ENCODE measurements at places on chromosomes 2 and 18. TPM values are rescaled to one million over a fixed set of nuclear protein-coding genes. Genes with fewer than 3 reads are reported as not detected.

DNA sequence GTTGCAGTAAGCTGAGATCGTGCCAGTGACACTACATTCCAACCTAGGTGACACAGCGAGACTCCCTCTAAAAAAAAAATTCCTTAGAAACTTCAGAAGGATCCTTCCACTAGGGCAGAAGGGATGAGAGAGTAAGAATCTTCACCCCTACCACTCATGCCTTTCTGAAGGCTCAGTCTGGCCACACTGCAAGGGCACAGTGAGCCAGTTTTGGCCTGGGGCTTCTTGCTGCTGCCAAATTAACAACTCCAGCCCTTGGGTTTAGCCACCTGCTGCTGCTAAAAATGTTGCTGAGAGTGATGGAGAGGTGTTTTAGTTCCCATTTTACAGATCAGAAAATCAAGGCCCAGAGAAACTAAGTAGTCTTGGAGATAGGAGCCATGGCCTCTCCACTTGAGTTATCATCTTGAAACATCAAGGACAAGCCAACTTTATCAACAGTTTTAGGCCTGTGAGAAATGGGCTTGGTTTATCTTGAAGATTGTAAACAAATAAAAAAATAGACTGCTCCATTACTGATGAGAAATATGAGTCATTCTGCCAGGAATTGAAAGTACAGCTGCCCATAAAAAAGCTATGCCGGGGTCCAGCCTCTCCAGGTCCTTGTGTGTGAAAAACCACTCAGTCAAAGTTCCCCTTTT is 31.9 kb upstream of the CASP8 start:
- peak overlapping the region; percentile 46 for H3K27ac ChIP-seq
- H3K4me1 ChIP-seq: peaks cover 24% of the 10 kb centered on the region
- H3K27me3 ChIP-seq: no peaks in the 10 kb centered on the region
- no peak overlapping the region for H3K4me3 ChIP-seq
- no peaks in the 10 kb centered on the region for H3K36me3 ChIP-seq

DNA sequence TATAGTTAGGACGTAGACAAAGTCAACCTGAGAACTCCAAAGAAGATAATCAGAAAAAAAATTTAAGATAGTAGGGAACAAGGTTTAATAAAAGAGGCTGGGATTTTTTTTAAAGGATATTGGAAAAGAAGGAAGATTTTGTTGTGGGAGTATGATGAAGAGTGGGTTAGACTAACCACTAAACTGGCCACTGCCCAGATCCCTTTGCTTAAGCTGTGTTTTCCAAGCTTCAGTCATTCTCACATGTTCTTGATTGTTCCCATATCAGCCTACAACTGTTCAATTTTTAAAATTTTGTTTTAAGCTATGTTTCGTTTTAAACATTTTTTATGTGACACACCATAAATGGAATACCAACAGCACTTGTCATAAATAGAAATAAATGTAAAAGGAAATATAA is 284.5 kb upstream of the MMADHC start:
- no peaks in the 10 kb centered on the region for H3K36me3 ChIP-seq
- no peak overlapping the region for H3K27ac ChIP-seq
- DNase-seq: no peak
- no peaks in the 10 kb centered on the region for H3K27me3 ChIP-seq
- H3K4me1 ChIP-seq: no peaks in the 10 kb centered on the region
- no peak overlapping the region for H3K4me3 ChIP-seq

DNA sequence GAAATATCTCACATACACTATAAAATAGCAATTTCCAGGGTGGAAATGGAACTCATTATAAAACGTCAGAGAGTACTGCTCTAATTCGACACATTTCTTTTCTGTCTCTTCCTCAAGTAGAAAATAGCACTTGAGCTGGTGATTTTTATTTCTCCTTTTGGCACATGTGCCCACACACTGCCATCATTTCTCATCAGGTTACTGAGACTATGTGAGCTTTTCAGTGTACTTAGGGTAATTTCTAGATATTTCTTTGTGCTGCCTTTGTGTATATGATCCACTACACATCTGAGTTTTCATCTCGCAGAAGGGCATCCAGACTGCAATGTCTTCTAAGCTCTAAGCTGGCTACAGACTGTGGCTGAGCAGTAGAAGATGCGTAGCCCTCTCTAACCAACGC is 62.1 kb upstream of the PGAP1 start:
- no peak for DNase-seq
- no peaks in the 10 kb centered on the region for H3K27me3 ChIP-seq
- H3K4me3 ChIP-seq: no peak overlapping the region
- peaks cover 22% of the 10 kb centered on the region for H3K36me3 ChIP-seq

GRCh38 chr18:55073834-55074233 is 114.6 kb upstream of the CCDC68 start:
- DNase-seq: no peak

DNA sequence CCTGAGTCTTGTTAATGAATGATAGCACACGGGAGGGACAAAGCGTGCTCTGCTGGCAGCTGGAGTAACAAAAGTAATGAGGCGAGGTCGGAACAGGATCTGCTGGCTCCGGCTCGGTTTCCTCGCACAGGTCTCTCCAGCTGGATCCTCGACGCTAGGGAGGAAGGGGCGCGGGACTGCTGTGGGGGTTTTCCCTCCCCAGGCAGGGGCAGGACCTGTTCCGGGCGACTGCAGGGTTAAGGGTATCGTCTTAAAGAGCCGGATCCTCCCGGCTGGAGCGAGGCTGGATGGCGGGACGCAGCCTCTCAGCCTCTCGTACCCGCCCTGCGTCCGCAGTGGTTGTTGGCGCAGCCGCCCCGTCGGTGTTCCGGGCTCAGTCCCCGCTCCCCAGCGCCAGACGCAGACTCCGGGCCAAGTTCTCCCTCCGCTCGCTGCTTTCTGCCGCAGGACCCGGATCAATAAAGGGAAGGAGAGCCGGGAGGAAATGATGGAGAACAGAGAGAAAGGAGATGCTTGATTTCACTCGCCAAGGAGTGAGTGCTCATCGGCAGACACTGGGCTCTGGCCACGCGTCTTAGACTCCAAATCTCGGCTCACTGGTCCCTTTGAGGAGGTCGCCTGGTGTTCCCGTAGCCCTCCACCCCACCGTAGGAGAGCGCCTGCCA is 1.1 kb upstream of the LIPG start:
- peaks cover 37% of the 10 kb centered on the region for H3K27me3 ChIP-seq
- H3K27ac ChIP-seq: no peak overlapping the region
- peaks cover 47% of the 10 kb centered on the region for H3K4me1 ChIP-seq
- H3K36me3 ChIP-seq: no peaks in the 10 kb centered on the region
- no peak for DNase-seq
- peak overlapping the region; percentile 44 for H3K4me3 ChIP-seq

DNA sequence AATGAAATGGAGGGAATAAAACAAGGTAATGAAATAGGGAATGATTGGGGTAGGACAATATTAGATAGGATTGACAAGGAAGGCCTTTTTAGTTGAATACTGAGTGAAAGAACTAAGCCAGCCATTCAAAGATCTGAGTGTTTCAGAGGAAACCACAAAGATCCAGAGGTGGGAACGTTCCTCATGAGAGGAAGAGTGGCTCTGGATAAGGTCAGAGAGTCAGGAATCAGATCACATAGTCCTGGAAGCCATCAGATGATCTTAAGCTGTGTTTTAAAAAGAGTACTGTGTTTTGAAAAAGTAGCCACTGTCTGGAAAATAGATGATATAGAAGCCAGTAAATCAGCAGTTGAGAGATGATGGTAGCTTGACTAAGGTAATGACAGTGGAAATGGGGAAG is 11.8 kb downstream of the TTLL4 start:
- peak overlapping the region; percentile 59 for H3K27ac ChIP-seq
- peaks cover 11% of the 10 kb centered on the region for H3K4me1 ChIP-seq
- no peak overlapping the region for H3K4me3 ChIP-seq
- H3K36me3 ChIP-seq: peaks cover 19% of the 10 kb centered on the region
- no peak for DNase-seq

DNA sequence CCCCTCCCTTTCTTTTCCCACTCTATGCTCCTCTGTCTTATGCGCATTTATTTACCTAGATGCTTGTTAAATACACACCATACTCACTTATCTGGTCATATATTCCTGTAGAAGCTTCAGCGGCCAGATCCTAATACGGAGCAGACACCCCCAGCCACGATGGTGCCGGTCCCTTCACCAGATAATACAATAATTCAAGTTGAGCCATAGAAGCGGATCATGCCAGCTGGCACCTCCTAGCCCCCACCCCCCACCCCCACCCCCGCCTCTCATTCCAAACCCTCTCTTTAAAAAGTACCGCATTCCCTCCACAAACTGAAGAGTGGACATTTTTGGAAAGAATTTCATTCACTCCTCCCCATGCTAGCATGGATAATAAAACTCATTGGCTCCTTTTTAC is 95.2 kb downstream of the BIN1 start:
- no peak overlapping the region for H3K27ac ChIP-seq
- no peak for DNase-seq
- H3K4me1 ChIP-seq: peaks cover 14% of the 10 kb centered on the region
- H3K36me3 ChIP-seq: no peaks in the 10 kb centered on the region

- H3K4me3 ChIP-seq: no peak overlapping the region
- no peaks in the 10 kb centered on the region for H3K36me3 ChIP-seq
- no peaks in the 10 kb centered on the region for H3K27me3 ChIP-seq
- no peaks in the 10 kb centered on the region for H3K4me1 ChIP-seq
Observed at GRCh38 chr2:12605936-12606335, 110.8 kb upstream of the TRIB2 start.

DNA sequence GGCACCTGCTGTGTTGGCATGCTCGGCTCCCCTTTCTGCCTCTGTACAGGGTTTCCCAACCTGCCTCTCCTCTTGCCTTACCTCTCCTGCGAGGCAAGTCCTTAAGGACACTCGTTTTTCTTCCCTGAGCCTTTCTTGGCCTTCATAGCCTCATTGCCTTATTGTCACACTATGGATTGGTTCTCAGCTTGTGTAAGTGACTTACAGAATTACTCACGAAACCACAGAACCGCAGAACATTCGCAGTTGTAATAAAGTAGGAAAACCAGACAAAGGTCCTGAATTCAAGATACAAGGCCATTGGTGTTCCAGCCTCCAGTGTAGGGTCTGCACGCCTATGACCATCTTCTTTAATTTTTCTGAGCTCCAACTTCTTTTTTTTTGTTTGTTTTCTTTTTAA is 317.6 kb upstream of the SMIM21 start:
- H3K4me1 ChIP-seq: no peaks in the 10 kb centered on the region
- H3K27ac ChIP-seq: no peak overlapping the region
- H3K36me3 ChIP-seq: no peaks in the 10 kb centered on the region
- DNase-seq: no peak
- H3K4me3 ChIP-seq: no peak overlapping the region

GRCh38 chr2:177432703-177433102 is 40.1 kb downstream of the AGPS start:
- no peaks in the 10 kb centered on the region for H3K4me1 ChIP-seq
- no peak overlapping the region for H3K27ac ChIP-seq
- no peak overlapping the region for H3K4me3 ChIP-seq
- peaks cover 49% of the 10 kb centered on the region for H3K36me3 ChIP-seq
- no peaks in the 10 kb centered on the region for H3K27me3 ChIP-seq
- DNase-seq: no peak

- DNase-seq: no peak
- H3K27ac ChIP-seq: no peak overlapping the region
- H3K36me3 ChIP-seq: no peaks in the 10 kb centered on the region
- H3K4me3 ChIP-seq: no peak overlapping the region
Observed at GRCh38 chr18:25834061-25834460, 256.4 kb downstream of the SS18 start.

DNA sequence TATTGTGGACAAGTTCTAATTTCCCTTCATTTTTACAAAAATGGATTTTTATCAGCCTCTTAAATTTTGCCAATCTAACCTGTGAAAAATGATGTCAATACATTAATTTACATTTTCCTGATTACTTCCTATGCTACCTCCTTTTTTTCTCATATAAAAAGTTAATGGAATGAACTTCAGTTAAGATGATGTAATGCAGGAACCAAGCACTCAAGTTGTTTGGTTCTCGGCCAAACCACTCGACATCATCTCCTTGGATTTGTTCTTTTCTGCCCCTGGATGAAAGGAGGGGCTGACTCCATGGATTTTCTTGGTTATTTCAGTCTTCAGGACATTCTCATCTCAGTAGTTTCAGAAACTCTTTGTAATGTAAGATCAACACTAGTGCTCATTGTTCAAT is 253.1 kb upstream of the NXPH2 start:
- H3K4me3 ChIP-seq: no peak overlapping the region
- DNase-seq: no peak
- H3K27ac ChIP-seq: no peak overlapping the region
- no peaks in the 10 kb centered on the region for H3K4me1 ChIP-seq
- no peaks in the 10 kb centered on the region for H3K27me3 ChIP-seq
- H3K36me3 ChIP-seq: no peaks in the 10 kb centered on the region

DNA sequence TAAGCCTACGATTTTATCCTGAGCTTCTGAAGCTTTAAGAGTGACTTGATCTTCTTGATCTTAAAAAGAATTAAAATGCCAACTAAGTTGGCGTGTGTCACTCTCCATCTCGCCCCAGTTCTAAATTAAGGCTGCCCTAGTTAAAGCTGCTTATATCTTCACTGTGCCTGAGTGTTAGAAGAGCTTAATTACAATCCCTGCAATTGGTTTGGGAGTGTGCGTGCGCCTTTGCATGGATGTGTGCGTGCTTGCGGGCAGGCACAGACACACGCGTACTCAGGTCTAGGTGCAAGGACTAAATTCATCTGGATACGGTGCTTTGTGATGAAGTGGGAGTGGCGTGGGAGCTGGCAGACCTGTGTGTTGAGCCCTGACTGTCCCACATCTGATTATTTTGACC is 201.5 kb downstream of the FAM210A start:
- no peaks in the 10 kb centered on the region for H3K4me1 ChIP-seq
- no peak overlapping the region for H3K4me3 ChIP-seq
- no peak overlapping the region for H3K27ac ChIP-seq
- H3K36me3 ChIP-seq: no peaks in the 10 kb centered on the region
- DNase-seq: no peak
- no peaks in the 10 kb centered on the region for H3K27me3 ChIP-seq

DNA sequence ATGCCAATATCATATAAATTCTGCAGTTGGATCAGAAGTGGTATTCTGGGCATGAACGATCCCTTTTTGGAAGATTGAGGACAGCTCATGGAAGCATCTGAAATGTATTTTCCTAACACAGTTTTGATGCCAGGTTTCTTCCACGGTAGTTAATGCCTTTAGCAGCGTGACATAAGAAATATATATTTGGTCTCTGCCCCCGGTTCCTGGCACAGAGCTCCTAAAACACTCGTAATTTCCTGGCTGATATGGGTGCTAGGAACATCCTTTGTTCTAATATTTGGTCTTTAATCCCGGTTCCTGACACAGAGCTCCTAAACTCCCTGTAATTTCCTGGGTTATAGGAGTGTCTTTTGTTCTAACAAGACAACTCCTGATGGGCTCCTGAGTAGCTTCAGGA is 8.2 kb upstream of the CABLES1 start:
- H3K4me3 ChIP-seq: no peak overlapping the region
- no peak for DNase-seq
- no peaks in the 10 kb centered on the region for H3K36me3 ChIP-seq
- H3K27ac ChIP-seq: no peak overlapping the region
- peaks cover 10% of the 10 kb centered on the region for H3K4me1 ChIP-seq

Gene SERPINB11
- polyA plus RNA-seq: not detected

Gene TUBA3E
- polyA plus RNA-seq: not detected

Gene SATB2
- 1.1 TPM for polyA plus RNA-seq

Gene CD302
- polyA plus RNA-seq: 8.5 TPM

Gene RIT2
- polyA plus RNA-seq: not detected

Gene RAMP1
- polyA plus RNA-seq: 14.1 TPM

Data from stomach (tissue), 19 donors.